NCI-H774 (cell line): ENCODE measurements at places on chromosomes 1 and 21.

- DNase-seq: no peak
These were observed 3.1 kb upstream of the OR10J1 start for GRCh38 chr1:159436469-159436868.

DNA sequence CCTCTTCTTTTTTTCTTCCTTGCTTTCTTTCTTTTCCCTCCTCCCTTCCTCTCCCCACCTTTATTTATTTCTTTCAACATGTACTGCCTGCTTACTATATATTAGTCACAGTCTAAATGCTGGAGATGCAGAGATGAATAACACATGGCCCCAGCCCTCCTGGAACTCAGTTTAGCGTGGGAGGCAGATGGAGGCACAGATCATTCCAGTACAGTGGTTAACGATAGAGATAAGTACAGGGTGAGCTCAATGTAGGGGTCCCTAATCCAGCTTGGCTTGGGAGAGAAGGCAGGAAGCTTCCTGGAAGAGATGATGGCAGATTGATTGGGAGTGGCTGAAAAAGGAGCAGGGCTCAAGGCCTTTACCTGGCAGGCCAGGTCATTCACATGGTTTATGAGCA lies 55.6 kb upstream of the PPP2R5A start:
- DNase-seq: no peak

GRCh38 chr1:15100121-15100879 lies 53.2 kb upstream of the TMEM51 start:
- DNase-seq: peak; percentile 10

DNA sequence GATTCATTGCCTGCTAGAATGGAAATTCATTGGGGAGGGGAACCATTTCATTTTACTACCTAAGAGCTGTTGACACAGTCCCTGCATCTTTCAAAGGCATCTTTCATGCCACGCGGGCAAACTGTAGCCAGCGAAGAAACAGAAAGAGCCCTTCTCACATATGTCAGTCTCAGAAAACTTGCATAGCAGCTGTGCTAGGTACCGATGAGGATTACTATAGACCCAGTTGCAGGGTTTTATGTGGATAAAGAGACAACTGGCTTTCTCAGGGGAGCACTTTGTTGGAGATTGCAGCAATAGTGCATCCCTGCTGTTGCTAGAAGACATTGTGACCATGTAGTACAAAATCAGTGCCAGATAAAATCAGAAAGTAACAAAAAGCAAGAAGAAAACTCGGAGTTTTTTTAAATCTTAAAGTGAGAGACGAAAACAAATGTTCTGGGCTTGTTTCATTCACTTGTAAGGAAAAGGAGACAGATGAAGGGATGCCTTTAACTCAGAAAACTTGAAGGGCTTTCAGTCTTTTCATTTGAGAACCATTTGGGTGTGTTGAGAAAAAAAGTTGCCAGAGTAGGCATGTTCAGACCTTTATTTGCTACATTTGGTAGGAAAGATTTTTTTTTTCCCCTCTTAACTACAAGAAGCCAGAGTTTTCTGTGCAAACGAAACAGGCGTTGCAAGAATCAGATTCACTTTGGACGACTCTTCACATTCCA lies 804.1 kb downstream of the USP25 start:
- no peak for DNase-seq

DNA sequence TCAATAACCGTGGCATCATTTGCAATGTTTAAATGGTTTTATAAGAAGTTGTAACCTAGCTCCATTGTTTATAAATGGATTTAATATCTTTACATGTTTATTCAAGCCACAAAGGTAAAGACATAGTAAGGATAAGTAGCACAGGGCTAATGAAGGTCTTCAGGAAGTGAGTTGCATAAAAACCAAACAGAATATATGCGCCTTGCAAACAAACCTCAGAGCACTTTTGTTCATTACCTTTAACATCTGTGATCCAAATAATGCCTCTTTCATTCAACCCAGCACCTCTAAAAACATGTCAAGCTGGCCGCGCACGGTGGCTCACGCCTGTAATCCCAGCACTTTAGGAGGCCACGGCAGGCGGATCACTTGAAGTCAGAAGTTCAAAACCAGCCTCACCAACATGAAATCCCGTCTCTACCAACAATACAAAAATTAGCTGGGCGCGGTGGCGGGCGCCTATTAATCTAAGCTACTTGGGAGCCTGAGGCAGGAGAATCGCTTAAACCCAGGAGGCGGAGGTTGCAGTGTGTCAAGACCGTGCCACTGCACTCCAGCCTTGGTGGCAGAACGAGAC lies 25.3 kb downstream of the BRINP3 start:
- no peak for DNase-seq

- DNase-seq: no peak
These were observed 469.8 kb upstream of the ZP4 start for GRCh38 chr1:238360474-238360873.

DNA sequence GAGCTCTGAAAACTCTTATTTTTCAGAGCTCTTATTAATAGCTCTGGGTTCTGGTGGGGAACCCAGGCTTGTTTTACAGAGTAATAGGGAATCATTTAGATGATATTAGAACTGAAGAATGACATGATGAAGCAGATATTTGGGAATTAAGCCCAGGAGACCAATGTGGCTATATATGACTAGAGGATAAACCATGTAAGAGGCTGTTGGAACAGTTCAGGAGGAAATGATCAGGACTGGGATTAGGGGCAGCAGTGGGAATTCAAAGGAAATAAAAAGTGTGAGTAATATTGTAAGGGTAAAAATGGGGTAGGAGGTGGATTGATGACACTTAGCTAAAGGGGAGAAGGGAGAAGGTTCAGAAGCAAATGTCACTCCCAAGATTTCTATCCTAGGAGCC lies 58.6 kb downstream of the GIPC2 start:
- DNase-seq: no peak

- DNase-seq: no peak
These were observed 4.7 kb downstream of the FMOD start for GRCh38 chr1:203346060-203346768.

- no peak for DNase-seq
These were observed 90.6 kb downstream of the ST3GAL3 start for GRCh38 chr1:43797891-43798290.

DNA sequence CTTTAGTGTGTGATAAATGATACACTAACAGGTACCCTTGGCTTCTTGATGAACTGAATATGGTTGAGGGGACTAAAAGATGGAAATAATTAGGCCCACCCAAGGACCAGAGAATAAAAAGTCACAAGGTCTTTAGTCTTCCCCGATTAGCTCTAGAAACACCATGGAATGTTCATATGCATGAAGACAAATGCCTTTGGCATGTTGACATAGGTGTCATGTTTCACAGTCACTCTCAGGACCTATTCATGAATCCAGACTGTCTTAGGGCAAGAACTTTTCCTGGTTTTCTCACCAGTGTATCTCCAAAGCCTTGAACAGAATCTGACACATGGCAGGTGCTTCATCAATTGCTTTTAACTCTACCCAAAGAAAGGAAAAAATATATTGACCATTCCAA lies 412.8 kb downstream of the AJAP1 start:
- no peak for DNase-seq

DNA sequence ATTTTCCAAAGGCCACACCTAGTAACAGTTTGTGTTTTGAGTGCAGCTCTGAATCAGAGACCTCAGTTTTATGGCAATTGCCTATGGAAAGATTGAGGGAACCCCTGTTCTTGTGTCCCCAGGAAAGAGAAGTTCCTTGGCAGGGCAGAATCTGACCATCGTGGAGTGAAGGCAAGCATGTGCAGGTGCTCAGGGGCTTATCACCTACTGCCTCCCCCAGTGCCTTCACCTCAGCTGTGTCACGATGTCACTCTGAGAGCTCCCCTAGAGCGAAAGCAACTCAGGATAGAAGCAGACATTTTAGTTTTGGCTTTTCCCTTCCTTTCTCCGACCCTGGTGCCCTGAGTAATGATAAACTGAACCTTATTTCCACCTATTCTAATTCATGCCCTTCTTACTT lies 1.8 kb upstream of the SPRR1A start:
- no peak for DNase-seq

GRCh38 chr1:7303554-7304317 lies 467.4 kb upstream of the VAMP3 start:
- no peak for DNase-seq

DNA sequence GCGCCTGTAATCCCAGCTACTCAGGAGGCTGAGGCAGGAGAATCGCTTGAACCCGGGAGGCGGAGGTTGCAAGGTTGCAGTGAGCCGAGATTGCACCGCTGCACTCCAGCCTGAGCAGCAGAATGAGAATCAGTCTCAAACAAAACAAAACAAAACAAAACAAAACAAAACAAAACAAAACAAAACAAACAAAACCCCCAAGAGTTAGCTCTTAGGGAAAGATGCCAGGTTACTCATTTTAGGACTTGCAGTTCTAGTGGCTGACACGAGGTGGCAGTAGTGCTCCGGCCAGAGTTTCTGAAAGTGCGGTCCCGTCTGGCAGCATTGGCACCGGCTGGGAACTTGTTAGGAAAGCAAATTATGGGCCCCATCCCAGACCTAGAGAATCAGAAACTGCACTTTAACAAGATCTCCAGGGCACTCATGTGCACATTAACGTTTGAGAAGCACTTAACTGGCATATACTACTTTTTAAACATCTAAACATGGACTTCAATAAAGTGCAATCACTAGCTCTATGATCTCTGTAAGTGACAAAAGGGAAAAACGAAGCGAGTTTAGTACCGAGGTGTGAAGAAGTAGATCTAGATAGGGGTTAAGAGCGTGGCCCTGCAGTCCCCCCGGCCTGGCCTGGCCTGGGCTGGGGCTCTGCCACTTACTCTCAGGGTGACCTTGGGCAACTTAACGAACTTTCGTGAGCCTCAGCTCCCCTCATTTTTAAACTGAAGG lies 41.9 kb upstream of the TNFRSF1B start:
- no peak for DNase-seq

DNA sequence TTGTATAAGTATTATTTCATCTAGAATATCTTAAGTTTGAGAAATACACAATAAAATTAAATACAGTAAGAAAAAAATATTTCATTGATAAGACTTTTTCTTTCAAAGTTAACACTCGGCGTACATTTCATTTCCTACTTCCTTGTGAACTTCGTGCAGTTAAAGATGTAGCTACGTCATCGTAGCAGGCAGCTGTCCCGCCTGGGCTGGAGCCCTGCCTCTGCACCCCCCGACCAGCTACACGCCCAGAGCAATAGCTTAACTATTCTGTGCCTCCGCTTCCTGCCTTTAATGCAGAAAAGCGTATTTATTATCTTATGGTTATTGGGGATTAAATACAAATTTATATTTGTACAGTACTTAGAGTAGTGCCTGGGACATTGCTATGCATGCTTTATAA lies 53.5 kb downstream of the CLSTN1 start:
- no peak for DNase-seq

GRCh38 chr1:78078358-78078757 lies 32.6 kb downstream of the GIPC2 start:
- no peak for DNase-seq

GRCh38 chr1:1943834-1944570 lies 24.9 kb upstream of the TMEM52 start:
- DNase-seq: peak; percentile 4

- DNase-seq: no peak
These were observed 58.4 kb upstream of the LGALS8 start for GRCh38 chr1:236465231-236465958.

DNA sequence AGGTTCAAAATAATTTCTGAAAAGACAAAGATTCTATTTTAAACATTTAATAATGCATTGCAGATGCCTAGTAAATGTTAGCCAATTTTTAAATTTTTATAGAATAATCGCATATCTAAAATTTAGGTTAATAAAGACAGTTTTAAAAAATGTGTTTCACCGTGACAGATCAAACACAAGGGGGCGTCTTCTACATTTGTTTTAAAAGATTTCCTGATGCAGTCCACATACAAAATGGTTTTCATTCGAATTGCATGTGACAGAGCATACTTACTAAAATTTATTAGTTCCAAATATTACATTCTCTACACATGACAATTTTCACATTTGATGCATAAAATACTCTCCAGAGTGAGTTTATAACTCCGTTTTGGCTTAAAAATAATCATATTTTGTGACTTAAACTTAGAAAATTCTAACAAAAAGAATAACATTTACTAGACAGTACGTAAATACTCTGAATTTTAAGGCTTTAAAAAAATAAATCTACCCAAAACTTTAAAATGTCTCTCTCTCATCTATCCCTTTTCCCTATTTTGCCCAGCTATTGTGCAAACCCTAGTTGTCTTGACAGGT lies 75.5 kb downstream of the ADAMTS1 start:
- DNase-seq: no peak

DNA sequence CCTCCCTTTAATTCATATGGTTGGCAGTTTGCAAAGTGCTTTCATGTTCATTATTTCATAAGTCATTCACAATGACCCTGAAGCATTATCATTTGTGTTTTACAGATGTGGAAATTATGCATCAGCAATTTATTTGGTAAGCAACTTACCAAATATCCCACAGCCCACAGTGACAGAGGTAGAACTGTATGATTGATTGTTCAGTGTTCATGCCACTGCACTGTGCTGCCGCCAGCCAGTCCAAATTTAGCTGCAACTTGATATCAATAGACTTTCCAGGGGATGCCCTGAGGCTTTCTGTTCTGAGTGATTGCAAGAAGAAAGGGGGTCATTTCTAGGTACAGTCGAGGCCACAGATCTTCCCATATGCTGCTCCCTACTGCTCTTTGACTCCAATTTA lies 380.3 kb downstream of the PLPP3 start:
- no peak for DNase-seq

GRCh38 chr1:220922951-220923350 lies 43.7 kb downstream of the HLX start:
- DNase-seq: peak; percentile 69

- no peak for DNase-seq
These were observed 37.9 kb upstream of the ITPKB start for GRCh38 chr1:226776975-226777374.

DNA sequence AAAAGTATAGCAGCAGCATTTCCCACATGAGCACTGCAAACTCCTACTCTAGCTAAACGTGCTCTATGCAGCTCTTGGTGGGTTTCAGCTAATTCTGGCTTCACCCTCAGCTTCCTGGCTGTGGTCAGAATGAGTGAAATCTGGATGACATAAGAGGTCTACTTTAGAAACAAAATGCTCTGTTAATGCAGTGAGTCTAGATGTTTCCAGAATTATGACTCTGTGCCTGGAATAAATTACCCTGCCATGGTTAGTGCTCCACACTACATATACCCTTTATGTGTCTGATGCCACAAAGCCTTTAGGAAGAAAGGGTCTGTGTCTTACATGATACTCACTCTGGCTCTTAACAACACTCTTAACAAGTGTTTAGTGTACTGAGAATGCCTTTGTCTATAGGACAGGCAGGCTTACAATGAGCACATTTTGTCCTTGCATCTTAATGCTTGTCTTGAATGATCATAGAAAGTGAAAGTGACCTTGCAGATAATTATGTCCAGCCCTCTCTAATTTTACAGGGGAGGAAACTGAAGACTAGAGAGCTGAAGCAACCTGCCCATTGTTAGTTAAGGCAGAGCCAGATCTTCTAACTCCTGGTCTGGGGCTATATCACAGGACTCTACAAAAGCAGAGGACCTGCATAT lies 9.2 kb downstream of the S100A10 start:
- no peak for DNase-seq

DNA sequence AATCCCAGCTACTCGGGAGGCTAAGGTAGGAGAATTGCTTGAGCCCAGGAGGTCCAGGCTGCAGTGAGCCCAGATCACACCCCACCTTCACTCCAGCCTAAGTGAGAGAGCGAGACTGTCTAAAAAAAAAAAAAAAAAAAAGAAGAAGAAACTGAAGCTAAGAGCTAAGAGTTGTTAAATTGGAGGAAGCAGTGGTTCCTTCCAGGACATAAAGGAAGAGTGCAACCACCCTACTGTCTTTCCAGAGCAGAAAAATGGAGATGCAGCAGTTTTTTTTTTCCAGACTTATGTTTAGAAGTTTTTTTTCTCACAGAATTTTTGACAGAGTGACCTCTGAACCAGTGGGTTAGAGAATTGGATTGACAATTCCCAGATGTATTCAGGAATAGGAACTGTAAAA lies 88.7 kb downstream of the HLX start:
- DNase-seq: no peak
